ENCODE measurements at places on chromosomes 6 and 20.

- no peak for DNase-seq
Measured at GRCh38 chr6:152952866-152953509, 29.9 kb downstream of the FBXO5 start.

GRCh38 chr6:147531321-147531720, 22.8 kb downstream of the SAMD5 start:
- DNase-seq, result no peak

GRCh38 chr6:24313251-24314141, 44.4 kb downstream of the DCDC2 start:
- no peak for DNase-seq

DNA sequence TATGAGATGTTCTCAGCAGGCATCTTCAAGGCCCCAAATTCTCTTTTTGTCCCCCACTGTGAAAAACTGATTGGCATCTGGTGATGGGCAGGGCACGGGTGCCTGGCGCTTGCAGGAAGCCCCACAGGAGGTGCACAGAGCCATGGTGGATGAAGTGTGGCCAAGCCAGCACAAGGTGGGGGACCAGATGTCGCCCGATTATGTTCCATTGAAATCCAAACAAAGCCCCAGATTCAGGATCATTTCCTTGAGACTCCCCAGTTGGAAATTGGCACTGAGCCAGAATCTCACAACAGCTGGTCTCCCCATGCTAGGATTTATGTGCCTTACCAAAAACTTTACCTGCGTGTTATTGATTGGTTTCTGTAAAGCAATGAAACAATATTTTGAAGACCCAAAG, 186.1 kb downstream of the ADAT2 start:
- DNase-seq, result no peak

All from CD4-positive, alpha-beta T cell treated with Interleukin-12 subunit alpha and Interleukin-12 subunit beta, for 1 hour (primary cell).